ENCODE measurements at places on chromosomes 6 and 20.

- peak; percentile 44 for DNase-seq
Measured at GRCh38 chr6:108560463-108561308, at the start of gene FOXO3. FOXO3 (plus strand) TSS chr6:108560917; CDS start chr6:108561209, 292 bp downstream.

- DNase-seq, result no peak
Measured at GRCh38 chr6:33735216-33735615, 11.5 kb downstream of the IP6K3 start.

DNA sequence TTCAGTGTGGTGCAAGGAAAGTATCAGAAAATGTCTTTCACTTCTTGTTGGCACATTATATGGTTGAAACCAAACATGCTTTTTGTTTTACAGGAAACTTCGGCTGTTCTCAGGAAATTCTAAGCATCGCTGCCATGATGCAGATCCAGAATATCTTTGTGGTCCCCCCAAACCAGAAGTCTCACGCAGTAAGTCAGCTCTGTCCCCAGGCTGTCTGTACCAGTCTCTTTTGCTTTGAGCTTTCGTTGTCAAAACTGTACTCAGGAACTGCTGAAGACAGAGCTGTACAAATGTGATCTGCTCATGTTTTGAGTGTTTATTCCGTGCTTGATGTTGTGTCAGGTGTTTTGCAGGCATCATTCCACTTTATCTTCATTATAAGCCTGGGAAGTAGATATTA lies 59.6 kb downstream of the DHX35 start:
- no peak for DNase-seq

- DNase-seq, result no peak
Measured at GRCh38 chr6:7087066-7087465, 20.7 kb upstream of the RREB1 start.

DNA sequence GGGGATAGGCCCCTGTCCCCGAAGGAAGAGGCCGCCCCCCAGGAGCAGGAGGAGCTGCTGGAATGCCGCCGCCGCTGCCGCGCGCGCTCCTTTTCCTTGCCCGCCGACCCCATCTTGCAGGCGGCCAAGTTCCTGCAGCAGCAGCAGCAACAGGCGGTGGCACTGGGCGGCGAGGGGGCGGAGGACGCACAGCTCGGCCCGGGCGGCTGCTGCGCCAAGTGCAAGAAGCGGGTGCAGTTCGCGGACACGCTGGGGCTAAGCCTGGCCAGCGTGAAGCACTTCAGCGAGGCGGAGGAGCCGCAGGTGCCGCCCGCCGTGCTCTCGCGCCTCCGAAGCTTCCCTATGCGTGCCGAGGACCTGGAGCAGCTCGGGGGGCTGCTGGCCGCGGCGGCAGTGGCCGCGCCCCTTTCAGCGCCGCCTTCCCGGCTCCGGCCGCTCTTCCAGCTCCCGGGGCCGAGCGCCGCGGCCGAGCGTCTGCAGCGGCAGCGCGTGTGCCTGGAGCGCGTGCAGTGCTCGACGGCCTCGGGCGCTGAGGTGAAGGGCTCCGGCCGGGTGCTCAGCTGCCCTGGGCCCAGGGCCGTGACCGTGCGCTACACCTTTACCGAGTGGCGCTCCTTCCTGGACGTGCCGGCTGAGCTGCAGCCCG lies 630 bp downstream of the PPP1R3G start:
- no peak for DNase-seq

GRCh38 chr20:62305149-62305764 lies 2.5 kb downstream of the ADRM1 start:
- DNase-seq, result no peak

- DNase-seq, result no peak
Measured at GRCh38 chr6:161233986-161234661, 39.7 kb downstream of the AGPAT4 start.

DNA sequence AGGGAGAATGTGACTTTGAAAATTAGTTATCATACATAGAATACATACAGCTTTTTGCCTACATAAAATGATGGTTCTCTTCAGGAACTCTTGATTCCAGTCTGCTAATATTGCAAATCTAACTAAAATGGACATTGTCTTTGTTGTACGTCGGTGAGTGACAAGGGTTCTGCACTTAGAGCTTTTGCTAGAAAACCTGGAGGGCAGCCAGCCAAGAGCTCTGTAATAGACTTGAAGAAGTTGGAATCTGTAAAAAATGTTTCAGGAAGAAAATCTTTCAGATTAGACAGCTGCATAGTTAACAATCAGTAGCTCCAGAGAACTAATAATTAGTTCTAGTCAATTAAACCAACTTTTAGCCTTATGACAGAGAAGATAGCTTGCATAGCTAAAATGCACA lies 138.3 kb downstream of the FLRT3 start:
- no peak for DNase-seq

DNA sequence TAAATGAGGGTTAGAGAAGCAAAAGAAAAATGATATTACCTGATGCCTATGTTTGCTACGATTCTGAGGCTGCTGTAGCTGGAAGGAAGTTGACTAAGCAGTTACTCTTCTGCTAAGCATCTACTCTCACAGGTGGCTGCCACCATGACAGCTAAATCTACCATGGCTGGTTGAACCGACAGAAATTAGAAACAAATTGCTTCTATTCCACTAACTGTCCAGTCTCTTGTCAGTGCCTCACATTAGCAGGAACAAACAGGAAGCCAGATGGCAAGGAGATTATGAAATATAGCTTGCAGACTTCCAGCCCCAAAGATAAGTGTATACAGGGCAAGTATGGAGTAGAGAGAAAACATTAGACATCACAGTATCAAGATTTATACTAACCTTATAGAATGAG lies 59.4 kb upstream of the TMEM200A start:
- no peak for DNase-seq

- no peak for DNase-seq
Measured at GRCh38 chr6:26273673-26274588, 91.1 kb upstream of the BTN3A2 start.

- DNase-seq, result no peak
Measured at GRCh38 chr6:107401573-107401972, 57.8 kb downstream of the PDSS2 start.

DNA sequence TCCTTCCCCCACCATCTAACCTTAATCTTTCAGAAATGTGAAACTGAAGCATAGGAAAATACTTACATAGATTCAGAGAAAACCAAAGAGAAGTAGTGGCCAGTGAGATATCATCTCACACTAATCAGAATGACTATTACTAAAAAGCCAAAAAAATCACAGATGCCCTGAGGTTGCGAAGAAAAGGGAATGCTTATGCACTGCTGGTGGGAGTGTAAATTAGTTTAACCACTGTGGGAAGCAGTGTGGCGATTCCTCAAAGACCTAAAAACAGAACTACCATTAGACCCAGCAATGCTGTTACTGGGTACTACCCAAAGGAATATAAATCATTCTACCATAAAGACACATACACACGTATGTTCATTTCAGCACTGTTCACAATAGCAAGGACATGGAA lies 9.2 kb upstream of the PREX1 start:
- DNase-seq, result no peak

DNA sequence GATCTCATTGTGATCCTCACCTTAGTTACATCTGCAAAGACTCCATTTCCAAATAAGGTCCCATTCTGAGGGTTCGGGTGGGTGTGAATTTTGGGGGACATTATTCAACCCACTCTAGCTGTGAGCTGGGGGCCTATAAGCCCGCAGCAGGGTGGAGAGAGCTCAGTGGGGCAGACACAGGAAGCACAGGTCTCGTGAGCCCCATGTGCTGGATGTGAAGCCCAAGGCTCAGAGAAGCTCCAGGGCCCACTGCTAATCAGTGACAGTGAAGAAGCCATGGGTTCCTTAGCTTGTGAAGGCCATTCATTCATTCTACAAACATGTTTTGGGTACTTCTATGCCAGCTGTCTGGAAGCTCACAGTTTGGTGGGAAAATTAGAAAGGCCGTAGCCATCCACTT lies 47.5 kb downstream of the CHMP4B start:
- no peak for DNase-seq

DNA sequence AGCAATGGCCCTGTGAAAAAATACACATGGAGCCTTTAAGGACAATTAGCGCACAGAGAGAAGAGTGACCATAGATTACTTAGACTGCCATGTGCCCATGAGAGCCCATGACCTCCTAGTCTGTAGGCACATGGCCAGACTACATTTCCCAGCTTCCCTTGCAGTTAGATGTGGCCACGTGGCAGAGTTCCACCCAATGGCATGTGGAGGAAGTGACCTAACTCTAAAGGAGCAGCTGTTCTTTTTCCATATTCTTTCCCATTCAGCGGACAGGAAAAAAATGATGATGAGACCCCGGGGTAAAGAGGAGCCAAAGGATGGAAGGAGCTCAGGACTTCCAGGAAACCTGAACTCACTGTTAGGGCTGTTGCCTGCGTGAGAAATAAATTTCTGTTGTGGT lies 116.6 kb downstream of the CBLN4 start:
- no peak for DNase-seq

GRCh38 chr6:134902074-134902861 lies 47.6 kb downstream of the ALDH8A1 start:
- DNase-seq, result no peak

DNA sequence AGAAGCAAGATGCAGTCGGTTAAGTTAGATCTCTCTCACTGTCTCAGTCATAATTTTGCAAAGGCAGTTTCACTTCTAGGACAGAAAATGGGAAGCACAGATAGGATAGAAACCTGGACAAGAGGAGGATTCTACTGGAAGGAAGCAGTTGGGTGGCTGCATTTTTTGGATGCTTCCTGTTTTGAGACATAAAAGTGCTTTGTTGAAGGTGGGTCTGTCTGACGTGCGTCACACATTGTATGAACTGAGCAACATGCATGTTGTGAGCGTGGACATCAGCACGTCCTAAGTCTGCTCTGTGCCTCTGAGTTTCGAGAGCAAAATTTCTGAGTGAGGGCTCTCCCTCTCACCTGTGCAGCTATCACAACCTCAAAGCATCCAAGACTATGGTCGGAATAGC lies 68.7 kb upstream of the SNX9 start:
- DNase-seq, result no peak

GRCh38 chr6:5522147-5522546 lies 260.8 kb downstream of the FARS2 start:
- no peak for DNase-seq

DNA sequence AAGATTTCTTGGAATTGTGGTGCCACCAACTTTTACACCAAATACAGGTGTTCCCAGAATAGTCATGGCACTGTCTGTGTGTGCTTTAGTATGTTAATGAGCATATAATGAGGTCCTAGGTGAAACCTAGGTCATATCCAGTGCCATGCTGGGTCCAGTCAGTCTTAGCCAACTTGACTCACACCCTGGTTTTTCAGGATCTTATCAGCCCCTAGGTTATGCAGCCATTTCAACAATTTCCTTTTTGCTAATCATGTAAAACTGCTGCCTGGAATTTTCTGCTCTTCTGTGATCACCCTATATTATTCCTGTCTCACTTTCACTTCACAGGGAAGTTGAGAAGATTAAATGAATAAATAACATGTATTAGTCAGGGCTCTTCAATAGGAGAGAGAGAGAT lies 23.7 kb downstream of the SDHAF4 start:
- no peak for DNase-seq

- DNase-seq, result no peak
Measured at GRCh38 chr6:104956731-104957294, at the start of gene LIN28B. LIN28B (plus strand) TSS chr6:104957107; CDS start chr6:104957251, 144 bp downstream.

DNA sequence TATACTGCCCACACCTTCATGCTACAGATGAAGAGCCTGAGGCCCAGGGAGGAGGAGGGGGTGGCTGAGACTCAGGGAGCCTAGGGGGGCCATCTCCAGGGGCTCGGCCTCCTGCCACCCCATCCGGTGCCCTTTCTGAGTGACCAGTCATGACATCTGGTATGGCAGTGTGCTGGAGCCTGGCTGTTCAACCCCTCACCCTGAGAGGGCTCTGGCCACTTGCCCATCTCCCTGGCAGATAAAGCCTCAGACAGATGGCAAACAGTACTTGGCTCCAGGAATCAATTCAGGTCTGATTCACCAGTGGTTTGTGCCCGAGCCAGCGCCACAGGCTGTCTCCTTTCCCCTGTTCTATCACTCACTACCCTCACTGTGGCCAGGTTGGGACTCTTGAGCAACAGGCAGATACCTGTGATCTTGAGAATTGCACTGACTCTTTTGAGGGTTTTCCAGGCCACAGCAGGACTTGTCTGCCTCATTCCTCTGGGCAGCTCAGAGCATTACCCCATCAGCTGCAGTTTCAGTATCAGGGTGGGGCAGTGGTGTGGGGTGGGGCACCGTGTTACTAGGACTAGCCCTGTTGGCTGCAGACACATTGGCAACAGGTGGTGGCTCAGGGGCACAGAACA lies 22.8 kb downstream of the SRSF3 start:
- DNase-seq, result no peak

- no peak for DNase-seq
Measured at GRCh38 chr20:62413025-62413570, 6.0 kb upstream of the CABLES2 start.

GRCh38 chr20:33291830-33292355 lies 8.9 kb downstream of the BPIFB1 start:
- DNase-seq, result peak; percentile 31

- no peak for DNase-seq
Measured at GRCh38 chr20:51725584-51726176, 42.5 kb downstream of the ATP9A start.

DNA sequence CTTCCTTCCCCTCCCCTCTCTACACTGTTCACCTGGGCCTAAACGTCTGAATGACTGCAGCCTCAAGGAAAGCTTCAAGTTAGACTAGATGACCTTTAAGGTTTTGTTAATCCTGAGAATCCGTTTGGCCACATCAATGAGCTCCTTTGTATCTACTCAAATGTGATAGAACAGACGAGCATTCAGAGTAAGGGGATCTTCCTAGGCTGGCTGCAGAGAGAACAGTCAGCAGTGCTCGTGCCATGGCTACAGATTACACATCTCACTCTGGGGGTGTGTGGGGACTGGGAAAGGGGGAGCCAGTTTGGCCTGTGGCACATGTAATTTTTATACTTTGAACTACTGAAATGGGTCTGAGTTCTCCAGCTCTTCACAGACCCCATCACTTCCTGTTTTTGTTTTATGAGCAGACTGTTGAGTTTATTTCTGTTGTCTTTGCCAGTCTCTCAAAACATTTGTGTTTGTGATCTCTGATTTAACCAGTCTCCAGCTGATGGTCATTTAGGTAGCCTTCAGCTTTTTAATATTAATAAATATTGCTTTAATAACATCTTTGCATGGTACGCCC lies 50.9 kb downstream of the KCNS1 start:
- DNase-seq, result no peak
